ENCODE measurements at places on chromosomes 4 and X. TPM values are rescaled to one million over a fixed set of nuclear protein-coding genes. Genes with fewer than 3 reads are reported as not detected.

ARHGEF6 gene
- total RNA-seq, result 99.0 TPM

AKAP17A gene
- total RNA-seq, result 62.5 TPM

BMX gene
- not detected for total RNA-seq

LGI2 gene
- not detected for total RNA-seq

GSX2 gene
- not detected for total RNA-seq

AMTN gene
- total RNA-seq, result not detected

CXCL6 gene
- total RNA-seq, result not detected

POU3F4 gene
- not detected for total RNA-seq

IRS4 gene
- total RNA-seq, result not detected

KCNE5 gene
- total RNA-seq, result 0.68 TPM

GABRQ gene
- not detected for total RNA-seq

IL21 gene
- not detected for total RNA-seq

ZDHHC15 gene
- total RNA-seq, result not detected

SERPINA7 gene
- total RNA-seq, result not detected

DGKK gene
- total RNA-seq, result not detected

MAGEA8 gene
- total RNA-seq, result not detected

FATE1 gene
- not detected for total RNA-seq

FAAH2 gene
- total RNA-seq, result not detected

SPARCL1 gene
- total RNA-seq, result not detected

RHOXF2B gene
- not detected for total RNA-seq

DCAF16 gene
- total RNA-seq, result 39.2 TPM

VCX gene
- total RNA-seq, result not detected

GPR50 gene
- not detected for total RNA-seq

GDPD2 gene
- 0.34 TPM for total RNA-seq

PDHA1 gene
- 154 TPM for total RNA-seq

FGFBP1 gene
- total RNA-seq, result not detected

NR3C2 gene
- 5.3 TPM for total RNA-seq

CLCN4 gene
- total RNA-seq, result not detected

TMPRSS11B gene
- not detected for total RNA-seq

PCDH11X gene
- total RNA-seq, result not detected

Data from activated CD8-positive, alpha-beta T cell treated with anti-CD3 and anti-CD28 coated beads, Interleukin-2, amount 10 ng/mL, durations not matched to agents 7 days and 5 days (primary cell).